Stimulated activated CD4-positive, alpha-beta T cell treated with anti-CD3 and anti-CD28 coated beads, Interleukin-2, amount 100 ng/mL, for 24 hours (primary cell): ENCODE measurements at places on chromosomes 7 and 10.
A peak's percentile ranks its signal among the peaks of the same experiment; 100 is the strongest.

GRCh38 chr7:156543699-156544598 is 96.6 kb upstream of the RNF32 start:
- no peak for DNase-seq

GRCh38 chr7:87047-87446 is 105.3 kb upstream of the FAM20C start:
- DNase-seq = no peak

GRCh38 chr10:34655286-34656170 is 159.6 kb downstream of the PARD3 start:
- DNase-seq = peak; percentile 13

- DNase-seq = no peak
Observed at GRCh38 chr7:31120800-31121513, 68.8 kb downstream of the ADCYAP1R1 start.

DNA sequence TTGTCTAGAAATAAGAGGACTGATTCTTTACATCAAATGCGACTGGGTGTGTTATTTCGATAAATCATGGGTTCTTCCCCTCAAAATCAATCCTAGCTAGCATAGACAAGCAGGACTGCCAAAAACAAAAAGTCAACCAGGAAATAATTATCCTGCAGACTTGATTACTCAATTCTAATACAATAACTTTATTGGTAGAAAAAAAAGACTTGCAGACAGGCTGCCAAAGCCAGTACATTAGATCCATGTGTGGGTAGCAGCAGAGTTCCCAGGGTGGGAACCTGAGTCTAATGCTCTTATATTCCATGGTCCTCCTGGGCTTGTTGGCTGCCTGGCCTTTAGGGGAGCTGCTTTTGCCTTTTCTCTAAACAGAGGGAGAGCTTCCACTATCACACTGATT is 7.8 kb downstream of the AFAP1L2 start:
- DNase-seq = no peak

GRCh38 chr7:155728116-155728515 is 83.7 kb downstream of the RBM33 start:
- no peak for DNase-seq

DNA sequence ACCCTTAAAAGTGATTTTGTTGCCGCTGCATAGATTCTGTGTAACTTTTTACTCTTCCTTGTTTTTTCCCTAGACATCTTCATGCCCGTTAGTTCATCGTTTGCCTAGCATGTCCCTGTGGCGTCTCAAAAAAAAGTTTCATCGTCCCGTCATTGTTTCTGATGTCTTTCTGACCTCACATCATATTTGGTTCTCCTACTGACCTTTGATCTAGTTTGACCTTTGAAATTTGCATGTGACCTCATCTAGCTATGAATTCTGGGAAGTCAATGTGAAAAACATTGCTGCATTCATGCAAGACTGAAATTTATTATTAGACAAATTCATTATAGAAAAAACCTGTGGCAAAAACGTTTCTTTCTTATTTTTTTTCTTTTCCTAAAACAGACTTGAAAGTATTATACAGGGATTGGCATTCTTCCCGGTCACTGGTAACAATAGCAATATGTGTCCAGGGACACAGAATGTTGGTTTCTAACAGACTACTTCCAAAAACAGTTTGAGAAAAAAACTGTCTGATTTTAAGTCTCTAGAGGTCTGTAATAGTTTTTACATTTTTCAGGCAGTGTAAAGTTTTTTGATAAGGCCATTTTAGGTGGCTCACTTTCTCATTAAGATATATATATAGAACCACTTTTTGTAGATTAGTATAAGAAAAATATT is 280.9 kb downstream of the USP6NL start:
- no peak for DNase-seq

DNA sequence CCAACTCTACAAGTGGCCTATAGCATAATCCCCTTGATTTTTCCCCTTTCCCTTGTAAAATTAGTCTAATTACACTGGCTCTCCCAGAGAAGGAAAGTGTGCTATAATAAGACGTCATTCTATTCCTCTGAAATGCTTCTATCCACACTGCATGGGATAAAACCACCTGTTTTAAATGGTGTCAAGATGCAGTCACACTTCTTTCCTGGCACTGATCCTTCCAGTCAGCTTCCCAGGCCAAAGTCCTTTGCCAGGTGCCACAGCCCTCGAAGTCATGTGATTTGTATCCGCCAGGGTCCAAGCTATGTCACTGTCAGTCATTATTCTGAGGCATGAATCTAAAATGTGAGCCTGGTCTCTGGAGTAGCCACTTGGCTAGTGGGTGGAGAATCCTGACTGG is 169.0 kb upstream of the KIAA1217 start:
- no peak for DNase-seq

DNA sequence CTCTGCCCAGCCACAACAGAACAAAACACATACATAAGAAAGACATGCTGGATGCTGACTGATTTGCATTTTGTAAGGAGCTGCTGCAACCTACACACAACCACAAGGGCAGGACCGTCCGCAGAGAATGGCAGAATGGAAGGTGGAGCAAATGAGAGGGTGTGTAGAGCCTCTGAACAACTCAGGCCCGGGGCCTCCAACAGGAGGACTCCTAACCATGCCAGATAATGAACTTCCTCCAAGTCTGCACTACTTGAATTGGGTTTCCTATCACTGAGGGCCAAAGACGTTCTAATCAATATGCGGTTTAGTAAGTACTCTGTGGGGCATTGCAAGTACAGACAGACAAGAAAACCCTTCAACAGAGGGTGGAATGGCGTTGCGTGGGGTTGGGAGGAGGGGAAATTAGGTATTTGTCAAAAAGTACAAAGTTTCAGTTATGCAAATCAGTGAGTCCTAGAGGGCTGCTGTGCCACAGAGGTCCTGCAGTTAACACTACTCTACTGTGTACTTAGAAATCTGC is 14.6 kb downstream of the VOPP1 start:
- no peak for DNase-seq

DNA sequence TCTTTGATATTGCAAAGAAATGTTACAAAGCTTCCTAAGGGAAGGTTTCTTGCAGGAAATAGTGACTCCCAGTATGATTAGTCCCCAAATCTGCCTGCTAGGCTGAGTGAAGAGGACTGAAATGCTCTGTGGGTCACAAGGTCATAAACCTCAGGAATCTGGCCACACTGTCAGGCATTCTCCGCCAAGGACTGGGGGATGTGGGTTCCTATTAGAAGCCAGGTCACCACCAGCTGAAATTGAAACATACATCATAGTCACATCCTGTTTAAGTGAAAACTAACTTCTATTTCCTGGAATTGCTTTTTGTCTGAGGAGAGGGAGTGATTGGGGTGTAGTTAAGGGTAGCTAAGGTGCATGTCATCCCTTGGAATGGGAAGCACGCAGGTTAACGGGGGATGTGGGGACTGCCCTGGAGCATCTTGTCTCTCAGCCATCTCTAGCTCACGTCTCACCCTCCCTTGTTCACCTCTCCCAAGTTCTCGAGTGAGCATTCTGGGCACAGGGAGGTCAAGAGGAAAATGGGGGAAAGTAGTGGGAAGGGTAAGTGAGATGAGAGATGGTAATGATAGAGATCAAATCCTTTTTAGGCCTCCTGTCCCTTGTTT is 12.0 kb upstream of the GSAP start:
- DNase-seq = peak; percentile 16

GRCh38 chr7:28239823-28240204 is 59.2 kb upstream of the JAZF1 start:
- peak; percentile 3 for DNase-seq

DNA sequence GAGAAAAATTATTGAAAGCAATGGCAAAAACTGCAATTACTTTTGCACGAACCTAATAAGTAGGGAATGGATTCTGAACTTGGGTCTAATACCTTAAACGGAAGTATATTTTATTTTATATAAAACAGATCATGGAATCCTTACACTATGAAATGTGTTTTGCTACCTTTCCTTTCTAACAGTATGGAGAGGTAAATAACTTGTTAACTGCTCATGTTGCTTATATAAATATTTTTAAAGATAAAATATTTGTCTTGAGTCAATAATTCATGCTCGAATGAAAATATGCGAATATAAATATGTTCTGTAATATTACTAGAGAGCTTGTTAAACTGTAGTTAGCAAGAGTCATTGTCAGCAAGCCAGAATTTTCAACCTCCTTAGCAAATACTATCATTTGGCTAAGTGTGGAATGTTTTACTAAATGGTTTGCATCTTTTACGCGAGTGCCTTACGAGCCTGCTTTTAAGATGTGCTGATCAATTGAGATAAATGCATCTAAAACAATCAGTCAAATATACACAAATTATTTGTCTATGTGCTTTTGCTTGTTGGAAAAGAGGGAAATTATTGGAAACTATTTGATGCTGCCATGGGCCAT is 5.9 kb downstream of the GNAT3 start:
- DNase-seq = no peak

DNA sequence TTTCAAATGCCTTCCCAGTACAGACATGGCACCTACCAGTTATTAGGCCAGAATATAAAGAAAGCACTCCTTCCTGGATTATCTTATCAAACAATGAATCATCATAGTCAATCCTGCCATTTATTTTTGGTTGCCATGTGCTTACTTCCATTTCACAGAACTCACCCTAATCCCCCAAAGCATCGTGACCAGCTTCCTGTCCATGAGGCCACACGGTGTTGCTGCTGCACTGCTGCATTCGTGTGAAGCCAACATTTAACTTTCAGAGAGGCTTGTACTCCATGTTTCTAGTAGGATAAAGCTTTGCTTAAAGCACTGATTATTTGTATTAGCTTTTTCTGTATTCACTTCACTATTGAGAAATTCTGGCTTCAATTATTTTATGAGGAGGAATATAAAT is 14.4 kb downstream of the COL28A1 start:
- no peak for DNase-seq

DNA sequence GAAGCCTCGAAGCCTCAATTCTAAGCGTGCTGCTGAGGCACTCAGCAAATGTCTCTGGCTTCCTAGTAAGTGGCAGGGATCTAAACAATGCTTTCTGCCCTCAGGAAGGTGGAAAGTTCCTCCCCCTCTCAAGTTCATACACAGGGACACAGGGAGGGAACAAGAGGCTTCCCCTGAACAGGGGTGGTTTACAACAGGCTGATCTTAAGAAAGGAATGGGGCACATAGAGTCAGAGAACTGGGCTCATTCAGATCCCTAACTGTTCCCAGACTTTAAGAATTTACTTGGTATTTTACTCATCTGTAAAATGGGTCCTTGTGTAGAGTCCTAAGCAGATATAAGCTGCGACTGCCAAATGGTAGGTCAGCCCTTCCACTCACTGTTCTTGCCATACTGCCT is 2.5 kb downstream of the TNS3 start:
- DNase-seq = no peak

GRCh38 chr7:66205741-66206090 is 582 bp downstream of the TPST1 start:
- no peak for DNase-seq

- DNase-seq = no peak
Observed at GRCh38 chr7:4822677-4823076, 39.2 kb downstream of the PAPOLB start.

GRCh38 chr7:155922067-155922816 is 110.0 kb upstream of the SHH start:
- DNase-seq = no peak

- DNase-seq = no peak
Observed at GRCh38 chr7:100190048-100190711, 12.5 kb downstream of the STAG3 start.

DNA sequence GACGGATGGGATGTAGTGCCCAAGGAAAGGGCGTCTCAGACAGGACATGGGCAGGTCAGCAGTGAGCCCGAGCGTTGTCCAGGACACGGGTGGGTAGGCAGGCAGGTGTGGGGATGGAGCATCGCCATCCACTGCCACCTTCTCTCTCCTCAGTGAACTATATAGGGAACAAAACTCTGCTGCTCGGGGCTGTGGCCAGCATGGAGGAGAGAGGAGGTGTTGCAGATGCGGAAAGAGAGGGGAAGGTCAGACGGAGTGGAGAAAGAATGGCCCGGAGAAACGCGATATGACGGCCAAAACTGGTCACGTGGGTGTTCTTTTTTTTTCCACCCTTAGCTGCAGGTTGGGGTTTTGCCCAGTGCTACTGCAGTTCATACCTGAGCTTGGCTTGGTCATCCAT is 71.2 kb downstream of the GRID1 start:
- no peak for DNase-seq

- no peak for DNase-seq
Observed at GRCh38 chr7:67392596-67393438, 396.2 kb downstream of the TYW1 start.

GRCh38 chr10:131973160-131973951 is 8.4 kb downstream of the BNIP3 start:
- DNase-seq = peak; percentile 16
